ENCODE measurements at places on chromosomes 12 and 14. TPM values are rescaled to one million over a fixed set of nuclear protein-coding genes. Genes with fewer than 3 reads are reported as not detected.

The KRT79 gene
- total RNA-seq, result not detected

The KRT71 gene
- total RNA-seq, result not detected

The SLC10A1 gene
- total RNA-seq, result not detected

The OTOGL gene
- total RNA-seq, result not detected

The GDF3 gene
- not detected for total RNA-seq

The HCAR2 gene
- total RNA-seq, result 1.5 TPM

The ENDOU gene
- 0.41 TPM for total RNA-seq

The OSGEP gene
- 60.1 TPM for total RNA-seq

The SLC5A8 gene
- total RNA-seq, result not detected

The STAC3 gene
- total RNA-seq, result 3.8 TPM

The KLRC3 gene
- total RNA-seq, result 49.8 TPM

The NINJ2 gene
- total RNA-seq, result 4.9 TPM

The LRP6 gene
- 0.33 TPM for total RNA-seq

The SLC2A14 gene
- 0.12 TPM for total RNA-seq

The NUP37 gene
- total RNA-seq, result 14.7 TPM

The KRT6B gene
- total RNA-seq, result not detected

The CDH24 gene
- 2.8 TPM for total RNA-seq

The ESR2 gene
- total RNA-seq, result not detected

The EAPP gene
- 76.1 TPM for total RNA-seq

The OR4E2 gene
- total RNA-seq, result not detected

The ZC2HC1C gene
- 0.55 TPM for total RNA-seq

The NXPH4 gene
- not detected for total RNA-seq

The GPR132 gene
- 26.7 TPM for total RNA-seq

The OR11G2 gene
- total RNA-seq, result not detected

The CLEC6A gene
- total RNA-seq, result not detected

The HOXC10 gene
- total RNA-seq, result not detected

The MYO1H gene
- total RNA-seq, result not detected

The SIX6 gene
- not detected for total RNA-seq

The MSRB3 gene
- 3.4 TPM for total RNA-seq

The AVPR1A gene
- total RNA-seq, result 0.10 TPM

The ASB2 gene
- total RNA-seq, result 4.8 TPM

The RHEBL1 gene
- total RNA-seq, result 11.1 TPM

The LRRIQ1 gene
- not detected for total RNA-seq

The EML5 gene
- total RNA-seq, result 1.0 TPM

The CCDC85C gene
- total RNA-seq, result 0.73 TPM

The TAPBPL gene
- total RNA-seq, result 43.0 TPM

The INHBC gene
- total RNA-seq, result 0.18 TPM

The ABCC9 gene
- 0.02 TPM for total RNA-seq

The POTEG gene
- not detected for total RNA-seq

The CEBPE gene
- not detected for total RNA-seq

The SIX4 gene
- not detected for total RNA-seq

The MORN3 gene
- total RNA-seq, result 4.4 TPM

The TAS2R9 gene
- not detected for total RNA-seq

The PXMP2 gene
- total RNA-seq, result 5.1 TPM

The FAM186B gene
- 0.77 TPM for total RNA-seq

The AMIGO2 gene
- total RNA-seq, result 8.1 TPM

The UNC119B gene
- 11.6 TPM for total RNA-seq

The VWF gene
- total RNA-seq, result 0.95 TPM

The JDP2 gene
- 10.5 TPM for total RNA-seq

The LRP1 gene
- 13.1 TPM for total RNA-seq

The SLC6A13 gene
- 2.2 TPM for total RNA-seq

The PMCH gene
- not detected for total RNA-seq

The SPTB gene
- 0.59 TPM for total RNA-seq

The PAH gene
- not detected for total RNA-seq

All from natural killer cell (primary cell).